ENCODE measurements at places on chromosomes 6 and 20.

GRCh38 chr20:36439040-36439730 lies 102.1 kb upstream of the MYL9 start:
- DNase-seq, result peak; percentile 87

DNA sequence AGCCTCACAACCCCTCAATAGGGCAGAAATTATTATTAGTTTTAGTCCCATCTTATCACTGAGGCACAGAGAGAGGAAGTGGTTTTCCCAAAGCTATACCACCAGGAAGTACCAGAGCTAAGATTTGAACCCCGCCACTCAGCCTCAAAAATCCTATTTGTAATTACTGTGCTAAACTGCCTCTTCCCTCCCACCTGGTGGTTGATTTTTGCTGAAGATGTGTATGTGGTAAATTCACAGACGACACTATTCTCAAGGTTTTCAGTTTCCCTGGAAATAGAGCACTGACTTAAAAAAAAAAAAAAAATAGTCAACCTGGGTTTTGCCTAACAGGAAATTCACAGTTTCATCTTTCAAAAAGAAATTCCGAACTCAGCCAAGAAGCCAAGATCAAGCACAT lies 57.9 kb downstream of the TSHZ2 start:
- no peak for DNase-seq

DNA sequence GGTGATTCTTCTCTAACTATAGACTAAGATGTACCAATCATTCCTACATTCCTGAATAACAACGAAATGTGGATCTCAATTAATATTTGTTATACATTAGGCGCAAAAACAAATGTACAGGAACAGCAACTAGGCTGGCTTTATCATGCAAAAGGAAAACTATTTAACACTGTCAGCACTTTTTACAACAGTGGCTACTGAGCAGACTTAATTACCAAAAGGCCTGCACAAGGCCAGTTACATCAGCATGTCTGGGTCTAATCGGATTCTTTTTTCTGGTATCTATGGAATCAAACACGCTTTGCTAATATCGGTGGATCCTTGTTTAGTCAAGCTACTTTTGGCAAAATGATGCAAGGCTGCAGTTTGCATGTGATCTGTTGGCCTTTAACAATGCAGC lies 176.5 kb downstream of the UBE3D start:
- DNase-seq, result no peak

- DNase-seq, result no peak
Measured at GRCh38 chr6:30260036-30260504, 46.9 kb upstream of the TRIM26 start.

DNA sequence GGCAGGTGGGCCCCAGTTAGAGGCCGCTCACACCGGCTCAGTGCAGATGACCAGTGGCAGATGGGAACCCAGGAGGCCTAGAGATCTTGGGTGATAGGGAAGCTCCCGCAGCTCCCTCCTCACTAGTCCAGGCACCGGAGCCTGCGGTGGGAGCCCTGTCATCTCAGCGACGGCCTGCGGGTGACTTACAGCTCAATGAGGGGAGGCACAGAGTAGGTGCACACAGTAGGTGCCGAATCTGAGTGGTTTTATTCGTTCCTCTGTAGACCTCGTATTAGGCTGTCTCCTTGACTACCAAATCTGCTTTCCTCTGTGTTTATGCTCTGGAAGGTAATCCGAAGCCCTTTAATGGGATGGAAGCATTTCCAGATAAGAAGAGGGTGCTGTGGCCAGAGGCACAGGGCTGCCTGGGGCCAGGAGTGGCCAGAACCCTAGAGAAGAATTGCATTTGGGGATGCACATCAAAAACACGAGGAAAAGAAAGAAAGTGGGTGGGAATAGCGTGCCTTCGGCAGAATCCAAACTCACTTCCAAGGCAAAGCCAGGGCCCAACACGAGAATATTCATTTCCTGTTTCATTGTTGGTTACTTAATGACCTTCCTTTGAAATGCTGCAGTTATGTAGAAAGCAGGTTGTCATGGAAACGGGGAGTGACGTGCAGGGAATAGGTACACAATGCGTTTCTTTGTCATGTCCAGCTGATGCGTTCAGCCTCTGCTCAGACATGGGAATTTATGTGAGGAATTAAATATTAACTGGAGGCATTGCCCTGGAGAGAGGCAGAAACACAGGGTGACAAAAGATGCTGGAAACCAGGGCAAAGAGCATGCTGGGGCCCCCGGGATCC lies 24.7 kb downstream of the MYT1 start:
- DNase-seq, result no peak

GRCh38 chr6:84346372-84346771 lies 118.9 kb upstream of the CEP162 start:
- no peak for DNase-seq

- DNase-seq, result no peak
Measured at GRCh38 chr6:40160826-40161225, 226.6 kb upstream of the MOCS1 start.

- no peak for DNase-seq
Measured at GRCh38 chr20:24651171-24651975, 181.9 kb downstream of the SYNDIG1 start.

DNA sequence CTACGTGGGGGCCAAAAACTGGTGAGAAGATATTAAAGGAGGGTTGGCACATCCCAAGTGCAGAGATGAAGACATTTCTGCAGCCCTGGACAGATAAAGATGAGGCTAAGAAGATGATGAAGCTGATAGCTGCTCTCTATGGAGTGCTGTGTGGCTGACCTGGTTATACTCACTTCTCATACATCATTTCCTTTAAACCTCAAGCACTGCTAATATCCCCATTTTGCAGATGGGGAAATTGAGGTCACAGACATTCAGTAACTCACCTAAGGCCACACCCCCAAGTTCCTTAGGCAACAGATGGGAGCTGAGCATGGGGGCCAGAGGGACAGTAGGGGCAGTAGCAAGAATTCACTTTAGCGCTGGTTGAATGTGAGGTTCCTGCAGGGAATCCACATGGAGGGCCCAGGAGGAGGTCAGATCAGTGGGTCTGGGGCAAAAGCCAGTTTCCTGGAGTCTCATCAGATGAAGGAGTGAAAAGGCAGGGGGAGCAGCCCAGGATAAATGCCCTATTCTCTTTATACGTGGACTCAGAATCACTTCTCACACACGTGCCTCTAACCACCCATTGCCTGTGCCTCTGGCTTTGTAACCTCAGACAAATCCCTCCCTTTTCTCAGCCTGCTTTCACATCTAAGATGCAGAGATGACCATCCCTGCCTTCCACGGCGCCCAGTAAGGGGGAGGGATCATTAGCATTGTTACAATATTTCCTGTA lies 125.8 kb downstream of the NFATC2 start:
- no peak for DNase-seq

- no peak for DNase-seq
Measured at GRCh38 chr6:152398316-152398715, 238.8 kb downstream of the SYNE1 start.

DNA sequence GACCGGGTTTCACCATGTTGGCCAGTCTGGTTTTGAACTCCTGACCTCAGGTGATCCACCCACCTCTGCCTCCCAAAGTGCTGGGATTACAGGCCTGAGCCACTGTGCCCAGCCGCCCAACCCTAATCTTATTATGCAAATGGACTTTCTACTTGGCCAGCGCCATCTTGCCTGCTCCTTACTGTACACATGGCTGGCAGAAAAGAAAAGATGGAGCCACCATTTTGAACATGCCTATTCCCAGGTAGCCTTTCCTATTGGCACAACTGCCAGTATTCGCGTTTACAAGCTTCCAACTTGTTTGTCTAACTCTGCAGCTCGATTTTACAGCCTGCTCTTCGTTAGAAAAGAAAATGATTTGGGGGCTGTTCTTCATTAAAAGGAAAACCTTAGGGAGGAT lies 84.3 kb downstream of the WDR27 start:
- DNase-seq, result no peak

- DNase-seq, result no peak
Measured at GRCh38 chr6:32936239-32937152, 4.3 kb downstream of the HLA-DMB start.

DNA sequence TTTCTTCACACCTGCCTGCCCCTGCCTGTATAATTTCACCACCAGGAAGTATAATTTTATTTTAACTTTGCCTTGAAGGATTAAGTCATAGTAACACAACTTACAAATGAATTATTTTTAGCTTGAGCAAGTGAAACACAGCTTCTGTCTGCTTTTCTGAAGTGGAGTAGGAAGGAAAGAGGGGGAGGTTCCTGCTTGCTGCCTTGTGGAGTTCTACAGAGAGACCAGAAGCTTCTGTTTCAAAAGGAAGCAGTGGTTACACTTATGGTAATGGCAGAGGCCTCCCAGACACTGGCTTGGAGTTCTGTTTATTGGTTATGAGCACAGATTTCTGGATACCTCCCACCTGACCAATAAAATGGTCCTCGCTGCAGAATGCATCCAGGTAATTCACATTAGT lies 159.6 kb downstream of the TMEM200A start:
- DNase-seq, result no peak

DNA sequence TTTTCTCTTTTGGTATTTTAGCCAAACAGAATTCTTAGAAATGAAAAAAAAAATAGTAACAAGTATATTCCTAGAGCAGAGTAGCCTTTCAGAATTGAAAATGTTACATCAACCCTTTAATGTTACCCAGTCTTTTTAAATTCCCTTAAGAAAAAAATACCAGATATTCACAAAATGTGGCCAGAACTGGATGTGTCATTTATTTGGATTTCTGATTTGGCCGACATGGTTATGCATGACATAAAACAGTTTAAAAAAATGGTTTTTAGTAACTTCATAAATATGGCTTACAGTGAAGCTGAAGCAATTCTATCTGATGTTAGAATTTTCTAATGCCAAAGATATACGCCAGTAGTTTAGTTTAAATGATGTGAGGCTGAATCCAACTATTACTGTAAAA lies 112.0 kb downstream of the ATXN1 start:
- no peak for DNase-seq

GRCh38 chr6:163395122-163395830 lies 19.2 kb upstream of the QKI start:
- no peak for DNase-seq
